ENCODE measurements at places on chromosomes 2 and 18.

DNA sequence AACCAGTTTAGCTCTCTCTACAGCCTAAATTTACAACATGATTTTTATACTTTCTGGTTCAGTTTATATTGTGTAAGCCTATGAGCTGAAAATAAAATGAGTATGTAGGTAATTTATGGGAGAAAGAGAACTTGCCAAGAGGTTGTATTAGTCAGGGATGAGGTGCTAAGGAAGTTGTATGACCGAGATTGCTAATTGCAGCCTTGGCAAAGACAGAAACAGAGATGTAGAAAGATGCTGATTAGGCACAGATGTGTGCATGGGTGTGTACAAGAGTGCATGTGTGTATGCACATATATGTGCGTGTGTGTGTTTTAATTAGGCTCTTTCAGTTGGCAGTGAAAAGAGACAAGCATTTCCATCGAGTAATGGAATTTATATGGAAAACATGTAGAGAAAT lies 213.9 kb downstream of the FBXO15 start:
- no peak for DNase-seq

DNA sequence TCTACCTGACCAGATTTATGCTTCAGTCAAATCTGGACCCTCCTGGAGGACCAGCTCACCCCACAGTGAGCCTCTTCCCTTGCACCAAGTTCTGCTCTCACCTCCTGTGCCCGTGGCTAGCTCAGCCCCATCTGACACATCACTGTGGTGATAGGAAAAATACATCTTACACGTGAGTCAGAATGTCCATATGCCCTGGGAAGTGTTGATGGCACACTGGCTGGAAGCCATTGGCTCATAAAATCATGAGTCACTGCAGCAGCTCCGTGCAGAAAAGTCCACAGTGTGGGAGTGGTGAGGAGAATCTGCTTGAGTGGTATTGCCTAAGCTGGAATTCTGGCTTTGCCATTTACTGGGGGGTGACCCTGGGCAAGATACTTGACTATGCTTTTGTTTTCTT lies 42.6 kb upstream of the RAPGEF4 start:
- DNase-seq, result no peak

- no peak for DNase-seq
Measured at GRCh38 chr2:175766880-175767279, 235.2 kb downstream of the LNPK start.

DNA sequence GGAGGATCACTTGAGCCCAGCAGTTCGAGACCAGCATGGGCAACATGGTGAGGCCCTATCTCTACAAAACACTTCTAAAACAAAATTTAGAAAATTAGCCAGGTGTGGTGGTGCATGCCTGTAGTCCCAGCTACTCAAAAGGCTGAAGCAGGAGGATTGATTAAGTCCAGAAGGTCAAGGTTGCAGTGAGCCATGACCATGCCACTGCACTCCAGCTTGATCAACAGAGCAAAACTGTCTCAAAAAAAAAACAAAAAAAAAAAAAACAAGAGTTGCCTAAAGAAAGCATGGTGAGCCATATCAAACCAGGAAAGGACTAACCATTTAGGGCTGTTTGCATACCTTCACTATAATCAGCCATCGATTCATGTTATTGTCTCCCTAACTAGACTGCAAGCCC lies 4.5 kb downstream of the CLASP1 start:
- no peak for DNase-seq

DNA sequence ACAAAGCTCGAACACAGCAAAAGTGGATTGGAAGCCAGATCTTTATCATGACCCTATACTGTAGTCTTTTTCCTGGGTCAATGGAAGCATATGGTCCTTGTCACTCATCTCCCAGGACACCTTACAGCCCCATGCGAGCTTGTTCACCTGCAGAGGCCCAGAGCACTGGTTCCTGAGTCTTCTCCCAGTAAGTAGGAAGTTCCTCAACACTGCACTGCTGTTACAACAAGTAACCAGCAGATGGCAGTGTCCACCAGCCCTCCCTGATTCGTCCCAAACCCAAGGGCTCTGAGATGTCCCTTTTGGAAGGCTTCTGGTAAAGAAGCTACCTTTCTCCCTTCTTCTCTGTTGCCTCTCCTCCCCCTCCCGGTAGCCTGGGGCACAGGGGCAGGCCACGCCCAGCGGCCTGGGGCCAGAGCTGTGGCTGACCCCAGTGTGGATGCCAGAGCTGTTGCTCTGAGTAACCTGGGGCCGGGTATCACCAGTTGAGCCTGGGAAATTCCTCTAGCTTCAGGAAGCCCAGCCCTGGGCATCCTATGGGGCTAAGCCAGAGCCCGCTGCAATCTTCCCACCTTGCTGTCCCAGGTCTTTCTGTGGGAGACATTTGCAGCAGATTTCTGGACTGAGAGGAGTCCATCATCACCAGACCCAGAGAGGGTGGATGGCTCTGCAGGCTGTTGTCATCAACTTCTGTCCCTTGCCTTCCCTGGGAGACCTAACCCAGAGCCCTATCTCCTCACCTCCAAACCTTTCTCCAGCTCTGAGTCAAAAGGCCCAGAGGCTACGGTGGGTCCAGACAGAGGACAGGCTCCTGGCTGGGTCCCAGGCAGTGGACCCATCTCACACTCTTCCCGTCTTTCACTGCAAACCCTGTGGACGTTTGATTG lies 5.3 kb upstream of the GDF7 start:
- peak; percentile 14 for DNase-seq

DNA sequence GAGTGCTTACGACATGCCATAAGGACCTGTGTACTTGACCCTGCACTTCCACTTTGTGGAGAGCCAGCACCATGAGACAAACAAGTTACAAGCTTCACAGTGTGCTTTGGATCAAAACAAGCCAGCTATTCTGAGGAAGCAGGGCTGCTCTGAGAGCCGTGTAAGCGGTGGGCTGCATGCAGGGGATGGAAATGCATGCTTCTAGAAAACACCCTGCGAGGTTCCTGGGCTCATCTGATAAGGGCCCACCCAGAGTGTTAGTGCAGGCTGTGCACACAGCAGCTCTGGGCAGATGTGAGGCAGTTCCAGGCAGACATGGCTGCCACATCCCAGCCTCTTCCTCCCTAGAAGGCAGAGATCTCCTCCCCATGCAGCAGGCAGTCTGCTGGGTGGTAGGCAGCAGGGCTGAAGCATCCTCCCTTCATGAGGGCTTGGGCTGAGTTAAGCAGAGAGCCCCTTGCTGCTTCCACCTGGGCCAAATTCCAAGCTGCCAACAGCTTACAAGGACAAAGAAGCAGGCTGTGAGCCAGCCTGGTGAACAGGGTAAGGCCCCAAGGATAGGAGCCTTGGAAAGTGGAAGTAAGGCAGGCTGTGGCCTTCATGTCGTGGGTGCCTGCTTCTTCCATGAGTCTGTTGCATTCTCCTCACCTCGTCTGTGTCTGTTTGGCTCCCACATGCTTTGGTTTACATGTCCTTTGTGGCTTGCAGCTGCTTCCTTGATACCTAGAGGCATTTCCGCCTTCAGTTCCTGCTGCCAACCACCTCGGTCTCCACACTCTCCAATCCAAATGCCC lies 7.7 kb downstream of the PSD4 start:
- DNase-seq, result peak; percentile 28

DNA sequence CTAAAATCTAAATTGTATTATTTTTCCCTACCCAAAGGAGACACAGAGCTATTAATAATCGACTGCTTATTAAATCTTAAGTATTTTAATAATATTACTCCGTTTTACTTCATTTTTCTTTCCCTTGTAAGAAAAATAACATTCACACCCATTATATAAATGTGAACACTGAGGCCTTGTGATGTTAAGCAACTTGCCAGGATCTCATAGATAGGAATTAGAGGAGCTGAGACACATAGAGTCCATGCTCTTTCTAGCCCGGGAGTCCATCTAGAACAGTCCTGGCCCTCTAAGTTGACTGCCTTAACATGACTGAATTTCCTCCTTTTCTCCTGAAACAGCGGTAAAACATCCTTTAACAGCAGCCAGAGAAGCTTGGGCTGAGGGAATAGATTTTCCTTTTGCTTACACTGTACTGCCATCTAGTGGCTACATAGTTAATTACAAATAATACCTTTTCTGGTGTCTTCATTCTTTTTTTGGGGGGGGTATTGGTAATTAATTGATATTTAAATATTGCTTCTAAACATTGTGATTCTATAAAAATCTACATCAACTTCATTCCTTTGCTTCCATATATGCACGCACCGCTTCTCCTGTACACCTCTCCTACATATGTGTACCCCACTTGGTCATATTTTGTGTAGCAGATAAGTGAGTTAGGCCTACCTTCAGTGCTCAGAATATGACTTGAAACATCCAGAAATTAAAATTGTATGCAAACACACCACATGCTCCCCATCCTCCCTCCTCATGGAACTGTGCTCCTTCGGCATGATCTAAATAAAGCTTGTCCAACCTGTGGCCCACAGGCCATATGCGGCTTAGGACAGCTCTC lies 125.8 kb upstream of the HNMT start:
- peak; percentile 46 for DNase-seq

GRCh38 chr2:149611100-149611820 lies 23.7 kb upstream of the MMADHC start:
- DNase-seq, result peak; percentile 92
